ENCODE measurements at places on chromosomes 3 and 15. TPM values are rescaled to one million over a fixed set of nuclear protein-coding genes. Genes with fewer than 3 reads are reported as not detected.

DNA sequence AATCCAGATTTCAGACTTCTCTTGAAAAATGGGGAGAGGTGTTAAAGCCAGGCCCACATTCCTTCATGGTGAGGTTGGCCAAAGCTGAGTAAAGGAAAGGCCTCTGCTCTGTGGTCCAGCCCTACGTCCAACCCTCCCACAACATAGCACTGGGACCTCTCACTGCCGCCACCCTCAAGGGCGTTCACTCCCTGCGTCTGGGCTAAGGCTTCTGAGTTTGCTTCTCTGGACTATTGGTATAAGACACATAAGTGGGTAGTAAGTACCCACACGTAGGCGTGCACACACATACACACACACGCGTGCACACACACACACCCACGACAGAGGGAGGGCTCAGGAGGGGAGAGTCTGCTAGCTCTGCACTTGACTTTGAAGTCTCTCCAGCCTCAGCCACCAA lies 80.2 kb upstream of the PXYLP1 start:
- no peak for DNase-seq

Gene HES1
- total RNA-seq = 11.4 TPM

GRCh38 chr15:51438526-51438925 lies 97.1 kb downstream of the GLDN start:
- no peak for DNase-seq

DNA sequence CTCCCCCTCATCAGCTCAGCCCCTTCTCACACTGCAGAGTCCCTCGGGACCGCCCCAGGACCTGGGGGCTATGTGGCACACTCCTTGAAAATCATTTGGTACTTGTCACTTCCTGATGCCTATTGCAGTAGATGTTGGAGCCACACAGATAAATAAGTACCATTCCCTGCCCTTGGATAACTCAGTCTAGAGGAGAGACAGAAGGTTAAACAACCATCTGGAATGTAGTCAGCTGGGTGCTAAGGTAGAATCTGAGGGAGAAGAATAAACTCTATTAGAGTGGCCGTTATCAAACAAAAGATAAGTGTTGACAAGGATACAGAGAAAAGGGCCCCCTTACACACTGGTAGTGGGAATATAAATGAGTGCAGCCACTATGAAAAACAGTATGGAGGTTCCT lies 112.3 kb upstream of the NR2E3 start:
- no peak for DNase-seq

Gene SPG11
- total RNA-seq = 40.5 TPM

- DNase-seq = no peak
Observed at GRCh38 chr15:74775132-74775562, 6.7 kb upstream of the CSK start.

Gene CAMP
- total RNA-seq = 1.5 TPM

- no peak for DNase-seq
Observed at GRCh38 chr3:127799476-127800222, 22.7 kb downstream of the MGLL start.

DNA sequence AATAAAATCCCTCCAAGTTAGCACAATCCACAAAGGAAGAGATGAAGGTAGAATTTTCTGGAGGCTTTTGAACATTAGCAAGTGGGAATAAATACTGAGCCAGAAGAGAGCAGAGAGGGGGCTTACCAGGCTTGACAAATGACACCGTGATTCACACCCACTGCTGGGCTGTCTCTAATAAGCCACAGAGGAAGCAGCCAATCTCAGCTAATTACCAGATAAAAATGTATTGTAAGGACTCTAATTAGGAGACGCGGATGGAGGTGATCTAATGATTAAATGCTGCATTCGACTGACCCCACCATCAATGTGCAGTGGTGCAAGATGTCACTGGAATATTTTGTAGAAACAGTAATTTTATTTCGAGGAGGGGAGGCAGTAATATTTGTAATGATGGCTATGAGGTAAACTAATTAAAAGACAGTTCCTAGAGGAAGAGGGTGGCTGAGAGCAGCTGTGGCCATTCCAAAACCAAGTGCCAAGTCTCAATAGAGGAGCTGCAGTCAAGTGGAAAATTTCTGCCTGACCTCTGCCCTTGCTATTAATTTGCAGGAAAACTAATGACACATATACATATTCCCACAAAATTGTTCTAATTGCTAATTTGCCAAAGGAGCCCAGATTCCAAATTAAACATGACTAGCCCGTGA lies 602.2 kb downstream of the FOXP1 start:
- no peak for DNase-seq

DNA sequence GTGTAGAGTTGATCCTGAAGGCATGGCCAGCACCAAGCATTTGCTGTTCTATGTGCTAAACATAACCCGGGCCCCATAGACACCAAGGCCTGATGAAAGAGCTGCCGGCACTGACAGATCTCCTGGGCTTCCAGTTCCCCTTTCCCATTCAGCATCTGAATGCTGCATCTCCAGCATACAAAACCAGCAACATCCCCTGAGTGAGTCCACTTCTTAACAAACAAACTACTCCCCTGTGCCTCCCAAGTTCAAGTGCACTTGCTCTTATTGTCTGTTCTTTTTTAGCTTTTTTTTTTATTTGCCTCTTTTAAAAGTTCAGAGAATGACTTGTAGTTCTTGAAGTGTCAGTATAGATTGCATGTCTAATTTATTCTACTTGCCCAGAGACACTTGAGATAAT lies 156.0 kb downstream of the EDEM1 start:
- no peak for DNase-seq

DNA sequence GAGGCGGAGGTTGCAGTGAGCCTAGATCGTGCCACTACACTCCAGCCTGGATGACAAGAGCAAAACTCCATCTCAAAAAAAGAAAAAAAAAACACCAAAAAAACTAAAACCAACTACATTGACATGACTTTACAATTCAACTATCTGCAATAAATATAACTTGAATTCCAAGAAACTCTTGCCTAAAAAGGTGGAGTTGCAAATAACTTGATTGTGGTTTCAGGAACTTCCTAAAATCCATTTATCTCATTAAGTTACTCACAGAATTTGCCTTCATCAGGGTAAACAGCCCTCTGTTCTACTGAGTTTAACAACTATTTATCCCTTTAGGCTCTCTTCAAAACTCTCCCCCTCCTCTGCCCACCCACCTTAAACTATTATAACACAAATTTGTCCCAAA lies 2.7 kb upstream of the MAPK6 start:
- DNase-seq = no peak

Gene SIN3A
- total RNA-seq = 24.5 TPM

Gene LMAN1L
- 21.9 TPM for total RNA-seq
